ENCODE measurements at places on chromosomes 2 and 18.

DNA sequence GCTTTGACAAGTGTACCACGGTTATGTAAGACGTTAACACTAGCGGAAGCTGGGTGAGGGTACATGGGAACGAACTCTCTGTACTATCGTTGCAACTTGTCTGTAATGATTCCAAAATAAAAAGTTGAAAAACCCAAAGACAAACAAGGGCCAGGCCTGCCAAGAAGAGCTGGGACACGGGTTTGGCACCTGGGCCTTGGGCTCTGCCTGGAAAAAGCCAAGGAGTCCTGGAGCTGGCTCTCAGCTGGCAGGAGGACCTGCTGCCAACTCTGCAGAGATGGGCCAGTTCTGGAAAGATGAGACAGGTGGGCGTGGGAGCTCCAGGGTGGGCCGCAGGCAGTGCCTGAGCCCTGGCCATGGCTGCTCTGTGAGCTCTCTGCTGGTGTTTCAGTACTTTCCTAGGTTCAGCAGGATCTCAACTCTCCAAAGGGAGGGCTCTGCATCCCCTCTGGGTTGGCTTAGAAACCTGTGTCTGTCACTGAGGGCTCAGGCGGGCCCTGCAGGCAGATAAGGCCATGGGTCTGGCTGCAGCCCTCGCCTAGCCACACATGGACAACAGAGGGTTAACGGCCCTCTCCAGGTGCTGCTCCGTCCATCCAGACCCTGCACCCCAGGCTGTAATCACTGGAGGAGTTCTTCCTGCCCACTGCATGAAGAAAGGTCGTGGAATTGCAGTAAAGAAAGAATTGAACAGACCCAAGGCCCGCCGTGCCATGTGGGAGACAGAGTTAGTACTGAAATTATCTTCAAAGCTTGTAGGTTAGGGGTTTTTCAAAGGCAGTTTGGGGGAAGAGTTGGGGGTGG lies 89.9 kb downstream of the RHOB start:
- no peak for DNase-seq

DNA sequence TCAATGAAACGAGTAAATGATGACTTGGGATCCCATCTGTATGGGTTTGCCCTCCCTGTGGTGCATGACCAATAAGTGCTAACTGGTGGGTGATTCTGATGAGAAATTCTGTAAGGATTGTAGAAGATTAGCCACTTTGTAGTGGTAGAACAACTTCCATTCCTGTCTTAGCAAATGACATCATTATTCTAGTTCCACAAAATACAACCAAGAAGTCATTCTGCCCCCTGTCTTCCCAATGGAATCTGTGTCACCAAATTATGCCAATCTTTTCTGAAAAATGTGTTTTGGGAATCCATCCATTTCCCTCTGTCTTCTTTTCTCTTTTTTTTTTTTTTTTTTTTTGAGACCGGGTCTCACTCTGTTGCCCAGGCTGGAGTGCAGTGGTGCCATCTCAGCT lies 48.4 kb downstream of the SLC38A11 start:
- no peak for DNase-seq

- DNase-seq, result no peak
Observed at GRCh38 chr2:170019060-170019805, 158.7 kb upstream of the MYO3B start.

DNA sequence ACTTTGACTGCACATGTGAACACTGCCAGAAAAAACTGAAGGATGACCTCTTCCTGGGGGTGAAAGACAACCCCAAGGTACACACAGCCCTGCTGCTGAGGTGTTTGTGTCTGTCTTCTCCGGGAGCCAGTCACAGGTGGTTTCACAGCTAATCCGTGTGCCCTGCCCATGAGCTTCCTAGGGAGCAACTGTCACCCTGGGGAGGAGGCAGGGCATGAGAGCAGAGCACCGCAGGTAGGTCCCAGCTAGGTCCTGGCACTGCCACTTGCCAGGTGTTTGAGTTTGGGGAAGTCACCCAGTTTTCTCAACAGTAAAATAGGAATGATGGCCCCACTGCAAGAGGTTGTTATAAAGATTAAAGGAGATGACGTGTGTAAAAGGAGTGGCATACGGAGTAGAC lies 29.1 kb downstream of the SMYD1 start:
- DNase-seq, result no peak

GRCh38 chr2:237154082-237154638 lies 68.5 kb downstream of the COPS8 start:
- no peak for DNase-seq

- DNase-seq, result no peak
Observed at GRCh38 chr18:39274535-39274934, 1708.9 kb upstream of the CELF4 start.

All from cerebellum (tissue), 4 donors.